Epithelial cell of prostate (primary cell): ENCODE measurements at places on chromosomes 4 and X.

GRCh38 chrX:19811807-19812604 is 75.4 kb downstream of the SH3KBP1 start:
- no peak for DNase-seq

- no peak for DNase-seq
Measured at GRCh38 chr4:3437582-3437936, 4.2 kb upstream of the HGFAC start.

DNA sequence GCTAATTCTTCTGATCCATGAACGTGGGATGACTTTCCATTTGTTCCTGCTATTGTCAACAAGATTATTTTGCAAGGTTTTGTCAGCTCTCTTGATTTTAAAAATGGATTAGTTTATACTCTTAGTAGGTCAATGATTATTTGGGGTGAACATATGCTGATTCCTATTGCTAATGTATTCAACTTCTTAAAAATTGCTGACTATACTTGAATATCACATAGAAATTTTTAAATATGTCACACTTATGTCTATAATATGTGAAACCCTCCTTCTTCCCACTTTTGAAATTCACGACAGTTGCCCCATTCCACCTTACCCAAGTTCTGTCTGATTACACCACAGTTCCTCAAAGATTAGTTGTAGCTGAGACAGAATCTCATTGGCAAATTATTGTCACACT is 465.7 kb upstream of the TENM3 start:
- no peak for DNase-seq

DNA sequence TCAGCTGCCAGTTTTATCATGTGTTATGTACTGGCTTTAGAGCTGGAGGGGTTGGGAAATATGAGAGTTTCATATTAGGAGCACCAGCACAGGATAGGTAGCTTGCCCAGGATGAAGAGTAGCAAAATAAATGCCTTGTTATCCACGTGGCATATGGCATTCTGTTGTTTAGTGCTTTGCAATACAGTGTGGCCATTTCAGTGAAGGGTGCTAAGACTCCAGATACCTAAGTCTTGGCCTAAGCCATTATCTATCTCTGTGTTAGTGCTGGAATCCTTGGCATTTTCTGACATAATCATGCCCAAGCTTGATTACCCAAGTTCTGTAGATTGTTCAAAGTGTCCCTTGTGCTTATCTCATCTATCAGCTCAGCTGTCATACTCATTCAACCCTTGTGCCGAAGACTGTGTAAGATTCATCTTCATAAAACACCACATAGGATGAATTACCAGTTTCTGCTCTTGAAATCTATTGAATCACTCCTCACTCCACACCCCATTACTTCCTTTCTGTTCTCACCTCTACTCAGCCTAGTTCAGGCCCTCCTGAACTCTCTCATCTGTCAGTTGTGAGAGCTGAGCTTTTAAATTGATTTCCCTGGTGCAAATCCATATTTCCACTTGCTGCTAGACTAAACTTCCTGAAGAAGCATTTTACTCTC is 73.5 kb downstream of the CLCN5 start:
- no peak for DNase-seq

GRCh38 chr4:4492161-4492847 is 49.5 kb downstream of the STX18 start:
- no peak for DNase-seq

DNA sequence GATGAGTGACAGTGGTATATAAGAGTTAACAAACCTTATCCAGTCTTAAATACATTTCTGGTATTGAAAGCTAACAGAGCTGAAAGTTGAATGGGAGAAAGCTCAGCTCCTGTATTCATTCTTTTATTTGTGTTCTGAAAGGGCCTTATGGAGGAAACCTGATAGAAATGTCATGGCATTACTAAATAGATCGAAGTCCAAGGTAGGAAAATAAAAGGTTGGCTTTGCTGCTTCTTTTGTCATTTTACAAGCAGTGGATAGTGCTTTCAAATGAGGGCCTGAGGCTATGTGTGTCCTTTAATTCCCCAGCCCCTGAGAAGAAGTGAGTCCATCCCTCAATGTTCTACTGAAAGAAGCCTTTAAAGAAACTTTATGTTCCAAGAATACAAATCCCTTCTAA is 974.3 kb upstream of the INTU start:
- DNase-seq = no peak
